HEK293T (cell line): ENCODE measurements at places on chromosomes 2 and 18.

DNA sequence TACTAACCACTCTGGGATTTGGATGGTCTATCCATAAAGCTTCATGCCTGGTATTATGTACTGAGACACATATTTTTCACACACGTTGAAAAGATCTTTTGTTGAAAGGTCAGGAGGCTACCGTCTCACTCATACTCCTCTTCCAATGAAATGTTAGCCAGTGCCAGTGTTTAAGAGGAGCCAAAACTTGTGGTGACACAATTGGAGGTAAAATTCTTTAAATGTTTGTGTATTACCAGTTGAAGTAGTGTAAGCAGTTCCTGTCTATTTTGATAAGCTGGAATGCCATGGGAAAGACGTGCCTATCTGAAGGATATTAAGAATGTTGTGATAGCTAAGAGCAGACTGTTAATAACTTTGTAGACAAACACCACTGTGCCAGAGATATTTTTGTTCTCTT is 32.1 kb downstream of the MARCHF7 start:
- DNase-seq = no peak

GRCh38 chr2:198309673-198310280 is 505.4 kb downstream of the PLCL1 start:
- DNase-seq = peak; percentile 67

DNA sequence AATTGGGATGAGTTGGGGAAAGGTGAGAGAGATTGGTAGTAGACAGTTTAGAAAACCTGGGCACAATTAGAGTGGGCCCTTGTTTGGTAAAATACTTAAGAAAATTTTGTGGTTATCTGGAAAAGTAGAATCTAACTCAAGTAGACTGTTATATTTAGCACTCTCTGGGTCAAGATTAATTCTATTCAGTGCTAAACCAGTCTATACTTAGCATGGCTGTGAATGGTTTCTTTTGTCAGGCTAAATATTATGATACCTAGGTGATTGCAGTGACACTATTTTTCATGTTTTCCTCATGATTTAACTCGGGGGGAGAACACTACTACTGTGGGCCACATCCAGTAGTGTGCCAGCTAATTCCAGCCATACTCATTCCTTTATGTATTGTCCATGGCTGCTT is 58.9 kb downstream of the KIAA1328 start:
- no peak for DNase-seq

- DNase-seq = no peak
Measured at GRCh38 chr2:224308272-224308911, 93.5 kb downstream of the FAM124B start.

DNA sequence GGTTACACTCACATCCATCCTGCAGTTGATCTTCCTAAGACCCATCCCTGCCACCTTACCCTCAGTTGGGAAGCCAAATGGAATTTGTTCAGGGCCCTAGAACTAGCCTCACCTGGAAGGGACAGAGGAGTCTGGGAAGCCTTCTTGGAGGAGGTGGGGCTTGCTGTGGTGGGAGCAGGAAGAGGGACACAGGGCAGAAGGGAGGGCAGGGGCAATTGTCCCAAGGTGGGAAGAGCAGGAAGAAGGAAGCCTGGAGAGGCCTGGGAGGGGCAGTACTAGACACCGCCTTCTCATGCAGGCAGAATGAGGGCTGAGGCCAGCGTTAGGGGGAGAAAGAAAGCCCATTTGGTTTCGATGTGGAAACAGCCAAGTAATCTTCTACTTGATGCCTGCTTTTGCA is 34.1 kb upstream of the ASPRV1 start:
- DNase-seq = no peak

GRCh38 chr2:153543635-153544071 is 65.1 kb upstream of the RPRM start:
- peak; percentile 34 for DNase-seq

DNA sequence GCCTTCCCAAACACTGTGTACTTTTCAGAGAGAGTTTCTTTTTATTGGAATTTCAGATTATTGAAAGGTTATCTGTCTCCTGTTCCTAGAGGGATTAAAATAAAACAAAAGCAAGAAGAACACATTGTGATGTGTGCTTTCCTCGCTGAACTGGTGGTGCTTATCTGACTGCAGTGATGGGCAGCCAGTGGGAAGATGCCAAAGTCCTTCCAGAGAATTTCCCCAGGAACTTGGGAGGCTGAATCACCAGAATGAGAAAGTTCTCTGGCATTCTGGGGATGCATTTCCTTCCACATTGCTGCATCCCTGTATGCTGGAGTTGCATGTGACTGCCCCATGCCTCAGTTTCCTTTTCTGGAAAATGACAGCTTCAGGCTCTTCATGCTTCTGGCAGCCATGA is 53.9 kb upstream of the SEC11C start:
- DNase-seq = no peak

DNA sequence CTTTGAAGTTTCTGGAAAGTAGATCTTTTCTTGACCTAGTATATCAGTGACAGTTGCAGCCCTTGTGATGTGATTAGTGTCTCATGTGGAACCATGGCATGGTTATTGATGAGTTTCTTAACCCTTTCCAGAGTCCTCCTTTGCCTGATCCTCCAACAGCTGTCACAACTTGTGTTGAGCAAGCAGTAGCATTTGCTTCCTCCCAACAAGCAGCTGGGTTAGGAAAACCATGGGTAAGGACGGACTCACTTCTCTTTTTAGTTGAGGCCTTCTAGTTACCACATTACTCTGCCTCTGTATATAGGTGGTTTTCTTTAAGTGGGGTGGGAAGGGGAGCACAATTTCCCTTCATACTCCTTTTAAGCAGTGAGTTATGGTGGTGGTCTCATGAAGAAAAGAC is 96.3 kb downstream of the XRCC5 start:
- DNase-seq = no peak

DNA sequence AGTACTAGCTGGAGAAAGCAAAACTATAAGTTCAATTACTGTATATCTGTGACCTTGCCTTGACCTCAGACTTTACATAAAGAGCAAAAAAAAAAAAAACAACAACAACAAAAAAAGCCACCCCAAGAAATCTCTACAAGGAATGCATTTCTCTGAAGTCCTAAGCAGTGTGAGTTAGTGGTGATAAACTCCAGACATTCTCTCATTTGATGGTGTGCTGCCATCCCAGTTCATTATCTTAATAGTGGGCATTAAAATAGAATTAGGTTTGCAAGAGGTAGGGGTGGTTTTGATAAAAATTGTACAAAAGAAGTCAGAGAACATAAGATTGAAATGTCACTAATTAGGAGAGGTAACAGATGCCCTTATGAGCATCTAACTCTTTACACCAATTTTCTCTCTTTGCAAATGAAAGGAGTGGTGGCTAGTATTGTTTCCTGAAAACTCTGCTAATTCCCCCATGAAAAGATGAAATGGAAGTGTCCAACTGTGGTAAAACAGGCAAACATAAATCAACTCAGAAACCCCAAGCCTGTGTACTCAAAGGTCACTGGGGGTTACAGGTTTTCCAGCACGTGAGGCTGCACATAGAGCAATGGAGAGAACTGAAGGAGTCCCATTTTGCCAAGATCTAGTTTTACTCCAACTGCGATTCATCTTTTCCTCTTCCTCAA is 131.9 kb downstream of the MEIS1 start:
- DNase-seq = peak; percentile 28

- peak; percentile 26 for DNase-seq
Measured at GRCh38 chr18:4106407-4107033, 348.6 kb downstream of the DLGAP1 start.

DNA sequence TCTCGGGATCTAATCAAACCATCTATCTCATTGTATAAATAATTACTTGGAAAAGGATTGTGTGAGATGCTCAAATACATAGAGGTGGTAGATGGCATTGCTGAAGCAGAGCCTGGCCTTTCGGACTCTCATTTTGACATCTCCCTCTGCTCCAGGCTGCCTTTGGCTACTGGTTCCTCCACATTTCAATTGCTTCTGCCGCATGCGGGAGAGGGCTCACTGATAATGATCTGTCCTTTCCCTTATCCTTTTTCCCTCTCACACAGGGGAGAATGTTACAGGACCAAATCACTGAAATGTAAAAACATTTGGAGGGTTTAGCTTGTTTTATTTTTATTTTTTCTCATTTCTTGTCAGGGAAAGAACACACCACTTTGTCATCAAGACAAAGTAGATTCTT is 380.6 kb upstream of the UBE2E3 start:
- no peak for DNase-seq

GRCh38 chr2:40169430-40169829 is 282.5 kb downstream of the SLC8A1 start:
- DNase-seq = no peak

DNA sequence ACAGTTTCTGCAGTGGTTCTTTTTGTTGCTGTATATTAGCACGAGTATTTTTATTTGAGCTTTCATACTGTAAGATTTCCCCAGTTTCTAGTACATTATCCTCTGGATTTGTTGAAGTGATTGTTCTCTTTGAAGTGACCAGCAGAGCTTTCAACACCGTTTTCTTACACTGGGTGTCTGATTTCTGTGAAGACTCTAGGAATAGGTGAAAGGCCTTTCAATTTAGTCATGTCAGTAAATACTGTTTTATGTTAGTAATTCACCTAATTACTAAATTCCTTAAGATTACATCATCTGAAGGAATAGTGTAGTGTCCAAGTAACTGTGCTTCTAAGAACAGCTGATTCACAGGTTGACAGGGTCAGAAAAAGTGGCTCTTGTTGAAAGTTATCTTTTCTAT is 2.3 kb downstream of the PPM1B start:
- DNase-seq = no peak

DNA sequence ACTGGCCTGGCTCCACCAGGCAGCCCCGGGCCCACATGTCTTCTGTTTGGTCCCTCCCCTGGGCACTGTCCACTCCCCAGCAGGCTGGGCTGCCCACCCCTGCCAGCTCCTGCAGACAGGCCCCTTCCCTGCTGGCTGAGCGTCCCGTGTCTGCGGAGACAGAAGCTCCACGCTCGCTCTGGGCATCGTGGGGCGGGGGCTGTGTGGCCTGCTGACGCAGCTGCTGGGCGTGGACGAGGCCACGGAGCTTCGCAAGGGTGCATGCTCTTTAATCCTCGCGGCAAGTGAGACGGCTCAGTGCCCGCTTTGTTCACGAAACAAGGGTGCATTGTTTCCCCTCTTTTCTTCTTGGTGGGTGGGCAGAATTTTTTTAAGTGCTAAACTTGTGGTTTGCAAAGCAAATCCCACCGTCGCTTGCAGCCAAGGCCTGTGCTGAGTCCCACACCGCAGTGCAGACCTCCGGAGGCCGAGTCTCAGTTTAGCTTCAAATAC is 132.8 kb upstream of the CTDP1 start:
- DNase-seq = no peak
